ENCODE measurements at places on chromosomes 3 and 15.

GRCh38 chr3:62462104-62462762, 88.9 kb upstream of the FEZF2 start:
- no peak for DNase-seq

DNA sequence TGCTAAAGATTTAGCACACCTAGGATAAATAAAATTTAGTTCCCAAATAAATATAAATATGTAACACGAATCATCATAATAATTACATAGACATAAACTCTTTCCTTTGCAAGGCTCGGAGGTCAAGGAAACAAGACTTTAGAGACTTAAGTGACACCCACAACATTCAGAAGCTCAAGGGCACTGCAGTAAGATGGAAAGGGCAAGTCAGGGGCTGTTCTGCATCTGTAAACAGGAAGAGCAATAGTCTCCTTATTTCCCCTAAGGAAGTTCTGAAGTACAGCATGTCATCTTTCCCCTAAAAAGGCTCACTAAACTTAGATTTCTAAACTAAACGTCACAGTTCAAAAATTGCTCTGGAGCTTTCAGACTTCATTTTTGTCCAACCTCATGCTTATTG, 26.9 kb upstream of the KBTBD8 start:
- no peak for DNase-seq

DNA sequence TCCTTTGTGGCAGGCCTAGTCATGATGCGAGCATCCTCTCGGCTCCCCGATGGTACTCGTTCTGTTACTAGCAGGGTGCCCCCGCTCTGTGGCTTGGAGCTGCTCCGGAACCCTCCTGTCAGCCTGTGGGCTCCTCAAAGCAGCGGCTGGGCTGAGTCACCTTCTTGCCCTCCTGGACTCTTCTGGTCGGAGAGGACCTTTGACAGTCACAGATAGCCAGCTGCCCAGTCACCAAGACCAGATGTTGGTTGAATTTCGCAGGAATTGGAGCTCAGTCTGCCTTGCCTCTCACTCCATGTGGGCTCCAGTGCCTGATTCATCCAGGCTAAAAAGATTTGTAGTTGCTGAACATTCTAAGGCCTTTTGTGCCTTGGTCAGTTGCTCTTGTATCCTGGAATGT, 94.5 kb downstream of the CHCHD6 start:
- no peak for DNase-seq

GRCh38 chr15:89406940-89407607, 72.5 kb upstream of the POLG start:
- no peak for DNase-seq

DNA sequence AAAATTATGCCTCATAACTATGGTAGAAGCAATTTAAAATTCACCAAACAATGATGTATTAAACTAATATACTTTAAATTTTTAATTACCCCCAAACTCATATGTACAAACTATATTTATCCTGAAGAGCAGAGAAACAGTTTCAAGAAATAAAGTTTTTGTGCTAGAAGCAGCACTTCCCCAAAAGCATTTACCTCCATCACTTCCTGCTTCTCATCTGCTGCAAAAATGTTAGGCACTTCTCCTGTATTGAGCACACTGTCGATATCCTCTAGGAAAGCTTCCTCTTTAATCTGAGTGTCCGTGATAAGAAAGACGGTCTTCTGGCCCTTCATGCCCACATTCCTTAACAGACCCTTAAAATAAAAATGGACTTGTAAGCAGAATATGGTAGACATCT, 101.5 kb upstream of the ASB14 start:
- no peak for DNase-seq

GRCh38 chr15:41507820-41508290, 5.8 kb downstream of the LTK start:
- DNase-seq = no peak

GRCh38 chr3:192687488-192688152, 39.7 kb downstream of the FGF12 start:
- DNase-seq = no peak

- no peak for DNase-seq
These were observed 520.1 kb downstream of the NTRK3 start for GRCh38 chr15:87736401-87736800.

- DNase-seq = no peak
These were observed 4.7 kb downstream of the EHD4 start for GRCh38 chr15:41967506-41968206.

DNA sequence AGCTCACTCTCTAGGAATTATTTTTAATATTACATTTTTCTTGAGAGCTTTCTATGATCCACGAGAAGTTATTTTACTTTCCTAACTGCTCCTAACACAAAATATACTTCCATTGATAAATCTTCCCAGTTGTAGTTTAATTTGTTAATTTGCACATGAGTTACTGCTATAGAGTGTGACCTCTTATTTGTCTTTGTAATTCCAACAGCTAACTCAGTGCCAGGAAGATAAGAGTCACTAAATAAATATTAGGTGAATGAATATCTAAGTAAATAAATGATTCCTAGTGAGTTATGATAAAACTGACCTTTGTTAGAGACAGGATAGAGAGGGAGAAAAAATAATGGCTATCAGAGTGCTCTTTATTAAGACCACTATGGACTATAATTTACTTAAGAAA, 319.9 kb downstream of the NAALADL2 start:
- no peak for DNase-seq

DNA sequence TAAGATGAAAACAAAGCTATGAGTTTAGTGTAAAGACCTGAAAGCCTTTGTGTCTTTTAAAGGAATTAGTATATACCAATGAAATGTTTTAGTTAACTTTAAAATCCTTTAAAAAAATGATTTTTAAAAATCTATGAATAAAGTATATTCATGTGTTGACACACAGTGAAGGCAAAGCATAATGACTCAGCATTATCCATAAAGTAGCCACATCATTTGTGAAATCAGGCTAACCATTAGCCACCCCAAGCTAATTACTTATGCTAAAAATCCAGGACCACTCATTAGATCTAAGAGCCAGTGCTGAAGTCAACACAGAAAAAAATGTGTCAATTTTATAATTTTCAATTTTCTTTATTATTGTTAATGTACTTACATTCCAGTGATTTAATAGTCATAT, 310.2 kb downstream of the TBC1D5 start:
- DNase-seq = no peak

DNA sequence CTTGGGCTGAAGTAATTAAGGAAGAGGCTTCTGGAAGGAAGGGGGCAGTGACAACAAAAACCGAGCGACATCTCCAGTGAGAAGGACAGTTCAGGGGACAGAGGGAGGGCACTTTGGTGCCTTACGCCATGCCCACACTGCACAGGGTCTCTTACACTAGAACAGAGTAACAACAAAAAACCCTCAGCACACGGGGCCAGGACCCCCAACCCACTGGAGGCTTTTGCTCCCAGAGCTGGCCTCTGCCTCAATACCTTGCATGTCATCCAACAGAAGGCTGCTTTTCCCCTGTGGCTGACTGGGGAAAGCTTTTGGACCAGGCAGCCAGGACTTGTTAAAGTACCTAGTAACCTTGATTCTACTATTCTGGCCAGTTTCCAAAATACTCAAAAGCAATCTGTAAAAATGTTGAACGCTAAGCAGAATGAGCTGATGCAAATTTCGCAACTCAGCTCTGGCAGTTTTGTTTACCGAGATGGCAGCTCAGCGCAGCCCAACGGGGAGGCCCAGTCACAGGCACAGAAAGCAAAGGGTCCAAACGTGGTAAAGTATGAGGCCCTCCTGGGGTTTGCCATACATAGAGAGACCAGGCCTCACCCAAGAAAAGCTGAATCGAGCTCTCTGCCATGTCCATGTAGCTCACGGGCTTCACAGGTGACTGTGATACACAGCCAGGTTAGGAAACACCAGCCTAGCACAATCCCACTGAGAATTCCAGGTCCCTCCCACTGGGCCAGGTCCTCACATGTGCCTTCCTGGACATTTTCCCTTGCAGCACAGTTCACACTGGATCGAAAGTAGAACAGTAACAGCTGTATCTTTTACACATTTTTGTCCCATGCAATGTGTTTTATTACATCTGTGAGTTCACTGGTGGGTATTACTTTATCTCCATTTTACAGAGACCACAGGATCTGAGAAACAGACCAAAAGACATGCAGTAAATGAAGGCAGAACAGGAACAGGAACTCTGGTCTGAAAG, 6.0 kb downstream of the CHCHD4 start:
- no peak for DNase-seq

DNA sequence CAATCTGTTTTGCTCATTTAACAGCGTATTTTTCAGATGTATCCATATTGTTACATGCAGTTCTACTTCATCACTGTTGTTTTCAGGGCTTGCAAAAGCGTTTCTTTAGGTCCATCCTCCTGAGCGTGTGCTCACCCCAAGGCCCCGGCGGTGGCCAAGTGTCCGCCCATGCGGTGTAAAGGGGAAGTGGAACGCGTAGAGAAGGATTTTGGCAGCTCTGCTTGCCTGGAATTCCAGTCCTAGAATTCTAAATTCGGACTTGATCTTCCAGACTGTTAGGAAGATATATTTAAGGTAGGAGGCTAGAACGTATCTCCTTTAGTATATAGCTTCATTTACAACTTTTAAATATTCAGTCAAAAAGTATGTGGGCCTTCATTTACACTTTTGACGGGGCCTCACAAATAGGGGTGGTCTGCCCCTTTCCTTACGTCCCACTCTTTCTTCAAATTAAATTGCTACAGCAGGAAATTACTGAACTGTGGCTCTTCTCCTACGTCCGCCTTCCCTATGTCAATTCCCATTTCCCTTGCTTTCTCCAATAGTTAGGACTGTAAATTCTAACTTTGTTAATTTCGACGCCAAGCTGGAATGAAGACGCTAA, 609 bp upstream of the TBC1D23 start:
- no peak for DNase-seq

GRCh38 chr3:48502121-48502520, 1.9 kb downstream of the SHISA5 start:
- DNase-seq = no peak

GRCh38 chr3:62818347-62818746, 56.9 kb downstream of the CADPS start:
- DNase-seq = no peak

DNA sequence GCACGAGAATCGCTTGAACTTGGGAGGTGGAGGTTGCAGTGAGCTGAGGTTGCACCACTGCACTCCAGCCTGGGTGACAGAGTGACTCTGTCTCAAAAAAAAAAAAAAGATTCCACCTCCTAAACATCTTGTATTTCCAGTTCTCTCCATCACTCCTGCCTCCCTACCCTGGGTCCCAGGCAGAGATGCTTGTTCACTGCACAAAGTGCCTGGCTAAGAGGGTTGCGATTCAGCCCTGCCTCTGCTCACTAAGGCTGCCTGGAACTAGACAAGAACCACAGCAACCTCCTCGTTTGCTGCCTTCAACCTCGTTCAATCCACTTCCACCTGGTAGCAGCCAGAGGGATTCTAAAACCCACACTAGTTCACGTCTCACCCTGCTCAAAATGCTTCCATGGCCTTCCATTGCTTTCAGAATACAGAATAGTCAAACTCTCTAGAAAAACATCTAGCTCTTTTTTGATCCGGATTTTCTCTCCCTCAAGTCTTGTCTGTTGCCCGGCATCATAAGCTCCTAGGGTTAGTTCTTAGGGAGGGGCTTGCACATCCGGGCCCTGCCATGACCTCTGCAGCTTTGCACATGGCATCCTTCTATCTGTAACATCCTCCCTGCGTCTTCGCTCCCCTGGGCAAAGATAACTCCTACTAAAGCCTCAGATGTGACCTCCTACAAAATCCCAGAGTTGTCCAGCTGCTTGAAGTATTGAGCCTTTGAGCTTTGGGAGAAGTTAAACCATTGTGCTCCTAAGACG, 1.0 kb upstream of the MCM2 start:
- DNase-seq = no peak

- DNase-seq = no peak
These were observed 320.5 kb upstream of the UMPS start for GRCh38 chr3:124409650-124410275.

GRCh38 chr15:43954181-43954621, 127.4 kb downstream of the WDR76 start:
- no peak for DNase-seq

GRCh38 chr3:129961141-129961541, 13.4 kb upstream of the TRH start:
- DNase-seq = no peak

GRCh38 chr15:51076524-51077220, 18.0 kb downstream of the TNFAIP8L3 start:
- no peak for DNase-seq

GRCh38 chr3:188007897-188008296, 146.1 kb upstream of the LPP start:
- DNase-seq = no peak

GRCh38 chr15:83809345-83809744, 155.4 kb downstream of the ADAMTSL3 start:
- DNase-seq = no peak

DNA sequence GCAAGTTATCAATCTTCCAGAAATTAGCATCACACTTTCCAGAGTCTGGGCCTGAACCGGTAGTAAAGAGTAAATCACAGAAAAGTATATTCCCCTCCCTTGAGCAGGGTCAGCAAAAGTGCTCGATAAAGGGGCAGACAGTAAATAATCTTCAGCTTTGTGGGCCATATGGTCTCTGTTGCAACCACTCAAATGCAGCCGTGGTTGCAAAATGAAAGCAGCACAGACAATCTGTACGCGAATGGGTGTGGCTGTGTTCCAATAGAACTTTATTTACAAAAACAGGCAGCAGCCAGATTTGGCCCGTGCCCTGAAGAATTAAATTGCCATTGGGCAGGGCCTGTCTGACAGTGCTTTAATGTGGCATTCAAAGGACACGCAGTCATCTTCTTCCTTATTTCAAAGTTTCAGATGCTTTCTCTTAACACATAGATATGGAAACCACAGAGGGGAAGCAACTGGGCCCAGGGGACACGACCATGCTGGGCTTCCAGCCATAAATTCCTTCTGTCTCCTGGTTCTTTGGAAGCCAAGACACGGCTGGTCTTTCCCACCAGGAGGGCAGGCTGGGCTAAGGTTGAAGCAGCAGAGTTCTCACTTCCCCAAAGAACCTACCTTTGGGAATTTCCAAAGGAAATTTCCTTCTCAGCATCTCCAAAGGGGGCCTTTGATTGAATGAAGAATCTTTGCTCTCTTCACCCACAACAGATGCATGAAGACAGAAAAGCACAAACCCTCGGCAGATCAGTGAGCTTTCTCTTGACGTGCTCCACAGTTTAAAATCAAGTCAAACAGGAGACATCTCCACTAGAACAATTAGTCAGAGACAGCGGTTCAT, 489.8 kb upstream of the PROK2 start:
- no peak for DNase-seq

DNA sequence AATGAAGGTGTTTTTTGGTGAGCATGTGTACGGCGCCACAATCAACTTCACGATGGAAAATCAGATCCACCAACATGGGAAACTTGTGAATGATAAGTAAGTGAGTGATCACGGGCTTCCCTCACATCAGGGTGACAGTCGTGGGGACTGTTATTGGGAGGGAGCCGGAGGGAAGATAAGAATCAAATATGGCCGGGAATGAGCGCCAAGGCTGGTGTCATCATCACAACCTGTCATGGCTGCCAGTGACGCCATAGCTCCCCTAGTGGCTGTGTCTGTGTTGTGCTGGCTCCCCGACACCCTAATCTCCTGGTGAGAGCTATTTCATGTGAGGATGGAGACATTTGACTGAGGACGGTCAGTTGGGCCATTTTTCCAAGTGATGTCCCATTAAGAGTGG, 168.5 kb downstream of the SV2B start:
- no peak for DNase-seq

Measured in stimulated activated CD8-positive, alpha-beta memory T cell treated with anti-CD3 and anti-CD28 coated beads, Interleukin-4, amount 100 ng/mL, for 1 hour (primary cell).